ENCODE measurements at places on chromosomes 3 and 15.

DNA sequence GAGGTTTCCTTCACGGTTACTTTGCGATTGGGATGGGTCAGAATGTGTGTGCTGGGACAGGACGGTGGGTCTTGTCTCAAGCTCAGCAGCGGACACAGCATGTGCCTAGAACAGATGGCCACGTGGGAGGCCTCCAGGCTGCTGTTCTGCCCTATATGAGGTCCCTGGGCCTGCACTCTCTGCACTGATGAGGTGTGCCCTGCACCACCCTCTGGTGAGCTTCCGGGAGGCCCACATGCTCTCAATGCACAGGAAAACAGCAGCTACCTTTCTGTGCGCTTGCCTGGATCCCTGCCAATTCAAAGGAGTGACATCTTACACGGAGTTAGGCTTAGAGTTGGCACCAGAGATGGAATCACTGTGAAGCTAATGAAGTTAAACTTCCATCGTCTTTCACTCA lies 59.8 kb downstream of the BOC start:
- DNase-seq: no peak

GRCh38 chr3:115784739-115785536 lies 161.6 kb downstream of the GAP43 start:
- DNase-seq: peak; percentile 19

GRCh38 chr15:31365032-31365654 lies 38.5 kb downstream of the KLF13 start:
- no peak for DNase-seq

DNA sequence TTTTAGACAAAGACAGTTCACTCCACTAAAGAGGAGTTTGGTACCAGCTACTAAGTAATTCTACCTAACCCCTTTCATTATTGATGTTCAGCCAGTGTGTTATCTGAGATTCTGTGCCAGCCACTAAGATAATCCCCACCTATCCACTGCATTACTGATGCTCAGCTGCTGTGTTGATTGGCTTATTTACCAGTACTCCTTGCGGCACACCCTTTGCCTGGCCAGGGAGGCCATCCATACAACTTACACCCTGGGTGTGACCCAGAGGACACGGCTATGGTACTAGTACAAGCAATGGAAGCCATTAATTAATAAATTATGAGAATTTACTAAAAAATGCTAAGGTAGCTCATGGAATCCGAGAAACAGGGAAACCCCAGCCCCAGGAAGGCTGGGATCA lies 290.7 kb upstream of the CTNNB1 start:
- no peak for DNase-seq

GRCh38 chr3:103210583-103210982 lies 775.8 kb downstream of the ZPLD1 start:
- DNase-seq: no peak

GRCh38 chr15:65663521-65663920 lies 41.8 kb downstream of the SLC24A1 start:
- no peak for DNase-seq
